ENCODE measurements at places on chromosomes 1 and 21.

DNA sequence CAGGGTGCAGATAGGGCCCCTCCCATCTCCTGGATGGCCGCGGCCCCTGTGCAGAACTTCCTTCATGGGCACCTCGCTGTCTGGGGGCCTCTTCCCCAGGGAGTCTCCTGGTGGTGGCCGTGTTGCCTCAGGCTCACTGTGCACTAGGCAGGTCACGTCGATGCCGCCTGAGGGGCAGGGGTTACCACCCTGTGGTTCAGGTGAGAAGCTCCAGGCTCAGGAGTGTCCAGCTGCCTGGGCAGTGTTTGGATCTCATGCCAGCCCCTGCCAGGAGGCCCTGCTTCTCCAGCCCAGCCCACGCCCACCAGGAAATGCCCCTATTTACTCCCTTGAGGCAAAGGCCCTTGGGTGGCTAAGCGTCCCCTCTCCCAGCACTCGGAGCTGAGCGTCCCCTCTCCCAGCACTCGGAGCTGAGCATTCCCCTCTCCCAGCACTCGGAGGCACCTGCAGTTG is 2.1 kb downstream of the ITGB2 start:
- DNase-seq: no peak

DNA sequence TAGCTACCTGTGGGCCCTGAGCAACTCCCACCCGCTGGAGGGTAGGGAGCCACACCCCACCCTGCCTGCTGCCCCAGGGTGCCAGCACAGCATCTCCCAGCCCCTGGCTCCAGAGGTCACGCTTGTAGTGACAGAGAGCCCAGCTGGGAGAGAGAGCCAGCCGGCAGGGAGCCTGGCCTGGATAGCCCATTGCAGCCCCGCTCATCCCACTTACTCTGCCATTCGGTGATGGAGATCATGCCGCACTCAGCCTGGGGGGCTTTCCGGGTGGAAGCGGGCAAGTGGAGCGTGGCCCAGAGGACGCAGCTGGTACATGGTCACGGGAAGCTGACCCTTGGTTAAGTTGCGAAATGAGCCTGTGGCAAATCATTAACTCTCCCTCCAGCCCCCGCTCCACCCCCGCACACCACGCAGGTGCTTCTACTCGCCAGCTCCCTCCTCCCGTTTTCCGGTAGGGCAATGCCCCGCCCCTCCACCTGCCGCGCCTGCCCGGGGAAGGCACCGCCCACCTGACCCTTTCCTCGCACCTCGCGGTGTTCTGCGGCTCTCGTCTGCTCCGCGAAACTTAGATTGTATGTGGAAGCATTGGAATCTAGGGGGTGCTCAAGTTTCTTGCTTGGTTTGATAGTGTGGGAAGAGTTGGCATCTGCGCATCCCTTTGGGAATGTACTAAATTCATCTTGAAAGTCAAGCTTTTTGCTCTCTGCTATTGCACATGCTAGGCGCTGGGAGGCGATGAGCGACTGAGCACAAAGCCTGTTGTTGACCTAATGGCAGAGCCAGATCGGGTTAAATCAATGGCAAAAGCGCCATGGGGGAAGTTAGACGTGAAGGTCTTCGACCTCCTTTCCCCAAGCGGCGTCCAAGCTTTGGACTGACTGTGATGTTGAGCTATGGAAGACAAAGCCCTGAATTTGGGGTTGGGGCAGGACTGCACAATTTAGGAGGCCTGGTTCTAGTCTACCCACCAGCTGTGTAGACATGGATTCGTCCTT is at the start of gene GOLT1A:
GOLT1A (minus strand) TSS at position 321 of the 995 bp plus-strand sequence; CDS start at position 239, 82 bp downstream.
- DNase-seq: peak; percentile 86

- no peak for DNase-seq
These were observed 297.6 kb downstream of the DPYD start for GRCh38 chr1:97623220-97623619.

DNA sequence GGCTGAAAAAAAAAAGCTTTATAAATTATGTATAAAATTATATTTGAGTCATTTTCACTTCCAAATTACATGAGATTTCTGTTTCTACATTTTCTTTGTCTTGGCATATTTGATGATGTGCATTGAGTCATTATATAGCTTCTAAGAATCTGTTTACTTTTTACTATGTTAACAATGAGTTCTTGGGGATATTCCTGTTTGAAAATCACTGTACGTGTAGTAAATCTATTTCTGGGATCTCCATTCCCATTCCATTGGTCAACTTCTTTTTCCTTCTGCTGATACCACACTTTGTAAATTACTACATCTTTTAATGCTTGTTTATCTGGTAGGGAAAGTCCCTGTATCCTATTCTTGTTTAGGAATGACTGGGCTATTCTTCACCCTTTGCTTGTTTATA is 43.6 kb downstream of the TNFRSF9 start:
- DNase-seq: no peak

DNA sequence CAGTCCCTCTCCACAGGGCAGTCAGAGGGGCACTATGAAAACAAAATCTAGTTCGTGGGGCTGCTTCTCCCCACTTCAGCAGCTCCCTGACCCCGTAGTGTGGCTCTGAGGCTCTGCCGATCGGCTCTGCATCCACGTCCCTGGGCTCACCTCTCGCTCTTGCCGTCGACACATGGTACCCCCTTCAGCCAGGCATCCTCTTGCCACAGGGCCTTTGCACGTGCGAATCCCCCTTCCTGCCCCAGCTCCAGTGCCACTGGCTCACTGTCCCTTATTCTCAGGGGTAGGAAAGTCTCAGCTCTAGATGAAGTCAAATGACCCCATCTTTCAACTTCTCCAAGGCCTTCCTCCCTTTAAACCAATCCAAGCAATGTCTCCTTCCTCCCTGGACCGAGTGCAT is 72.7 kb downstream of the KLHDC7A start:
- DNase-seq: no peak
